ENCODE measurements at places on chromosomes 2 and 18.

- no peak for DNase-seq
Measured at GRCh38 chr2:222837643-222838056, 23.2 kb upstream of the ACSL3 start.

GRCh38 chr2:232113821-232114220 lies 152.3 kb downstream of the DIS3L2 start:
- no peak for DNase-seq

GRCh38 chr2:71596011-71596410 lies 142.7 kb downstream of the DYSF start:
- DNase-seq: peak; percentile 87

- DNase-seq: peak; percentile 12
Measured at GRCh38 chr2:169478339-169478738, 955 bp upstream of the BBS5 start.

DNA sequence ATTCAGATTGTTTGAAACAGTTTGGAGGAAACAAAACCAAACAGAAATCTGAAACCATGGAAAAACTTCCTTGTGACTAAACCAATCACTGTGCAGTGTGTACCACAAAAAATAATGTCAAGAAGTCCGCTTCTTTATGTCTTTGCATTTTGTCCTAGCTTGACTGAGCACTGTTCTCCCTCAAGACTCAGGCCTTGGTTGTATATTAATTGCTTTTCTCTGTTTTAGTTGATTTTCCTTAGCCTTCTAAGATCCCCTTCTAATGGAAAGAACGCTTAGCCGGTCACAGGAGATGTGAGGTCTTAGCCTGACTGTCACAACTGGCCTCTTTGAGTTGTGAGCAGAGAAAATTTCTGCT lies 56.6 kb downstream of the LCLAT1 start:
- DNase-seq: no peak

GRCh38 chr2:119491776-119492525 lies 32.3 kb downstream of the SCTR start:
- DNase-seq: no peak

- DNase-seq: no peak
Measured at GRCh38 chr18:23583071-23583865, 3.0 kb downstream of the NPC1 start.

DNA sequence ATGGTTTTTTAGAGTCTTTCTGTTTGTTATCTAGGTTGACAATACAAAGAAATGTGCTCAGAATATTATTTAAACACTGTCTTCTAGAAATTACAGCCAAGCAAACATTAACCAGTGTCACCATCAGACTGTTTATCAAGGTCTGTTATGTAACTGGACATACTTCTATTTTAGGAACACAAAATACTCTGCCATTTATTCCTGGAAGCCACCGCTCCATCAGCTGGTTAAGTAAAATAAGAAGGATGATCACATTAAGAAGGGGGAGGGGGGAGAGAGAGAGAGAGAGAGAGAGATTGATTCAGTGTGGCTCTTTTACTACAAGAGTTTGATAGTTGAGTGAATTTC lies 47.9 kb downstream of the MBP start:
- no peak for DNase-seq

DNA sequence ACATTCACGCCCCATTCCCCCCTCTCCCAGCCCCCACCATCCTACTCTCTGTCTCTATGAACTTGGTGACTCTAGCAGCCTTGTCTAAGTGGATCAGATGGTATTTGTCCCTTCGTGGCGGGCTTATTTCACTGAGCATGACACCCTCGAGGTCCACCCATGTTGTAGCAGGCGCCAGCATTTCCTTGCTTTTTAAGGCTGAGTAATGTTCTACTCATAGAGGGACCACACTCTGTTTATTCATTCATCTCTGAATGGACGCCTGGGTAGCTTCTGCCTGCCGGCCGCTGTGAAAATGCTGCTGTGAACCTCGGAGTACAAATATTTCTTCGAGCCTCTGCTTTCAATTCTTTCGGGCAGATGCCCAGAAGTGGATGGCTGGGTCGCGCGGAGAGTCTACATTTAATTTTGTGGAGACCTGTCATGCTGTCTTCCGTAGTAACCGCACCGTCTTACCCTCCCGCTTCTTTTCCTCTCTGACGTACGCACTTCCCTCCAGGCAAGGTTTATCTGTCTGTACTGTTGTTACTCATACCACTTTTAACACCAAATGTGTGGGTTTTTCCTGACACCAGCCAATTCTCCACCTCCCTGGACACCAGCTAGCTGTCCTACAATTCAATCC lies 5.6 kb downstream of the CROCC2 start:
- DNase-seq: no peak

DNA sequence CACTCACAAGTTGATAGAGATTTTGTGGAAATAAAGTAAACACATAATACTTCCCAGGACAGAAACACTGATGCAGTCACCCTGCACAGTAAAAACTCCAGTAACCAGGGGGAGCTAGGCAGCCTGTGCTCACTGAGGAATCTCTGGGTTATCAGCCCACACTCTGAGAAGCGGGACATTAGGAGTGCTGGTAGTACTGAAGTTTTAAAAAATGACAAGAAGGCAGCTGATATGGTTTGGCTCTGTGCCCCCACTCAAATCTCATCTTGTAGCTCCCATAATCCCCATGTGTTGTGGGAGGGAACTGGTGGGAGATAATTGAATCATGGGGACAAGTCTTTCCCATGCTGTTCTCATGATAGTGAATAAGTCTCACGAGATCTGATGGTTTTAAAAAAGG lies 31.4 kb downstream of the KCTD1 start:
- DNase-seq: no peak
